ENCODE measurements at places on chromosomes 16 and 17. TPM values are rescaled to one million over a fixed set of nuclear protein-coding genes. Genes with fewer than 3 reads are reported as not detected.

SULT1A1 gene
- 13.1 TPM for total RNA-seq

CHST5 gene
- total RNA-seq = 0.22 TPM

NHLRC4 gene
- total RNA-seq = 0.38 TPM

TSPAN10 gene
- total RNA-seq = 0.24 TPM

TBC1D3C gene
- not detected for total RNA-seq

DNA sequence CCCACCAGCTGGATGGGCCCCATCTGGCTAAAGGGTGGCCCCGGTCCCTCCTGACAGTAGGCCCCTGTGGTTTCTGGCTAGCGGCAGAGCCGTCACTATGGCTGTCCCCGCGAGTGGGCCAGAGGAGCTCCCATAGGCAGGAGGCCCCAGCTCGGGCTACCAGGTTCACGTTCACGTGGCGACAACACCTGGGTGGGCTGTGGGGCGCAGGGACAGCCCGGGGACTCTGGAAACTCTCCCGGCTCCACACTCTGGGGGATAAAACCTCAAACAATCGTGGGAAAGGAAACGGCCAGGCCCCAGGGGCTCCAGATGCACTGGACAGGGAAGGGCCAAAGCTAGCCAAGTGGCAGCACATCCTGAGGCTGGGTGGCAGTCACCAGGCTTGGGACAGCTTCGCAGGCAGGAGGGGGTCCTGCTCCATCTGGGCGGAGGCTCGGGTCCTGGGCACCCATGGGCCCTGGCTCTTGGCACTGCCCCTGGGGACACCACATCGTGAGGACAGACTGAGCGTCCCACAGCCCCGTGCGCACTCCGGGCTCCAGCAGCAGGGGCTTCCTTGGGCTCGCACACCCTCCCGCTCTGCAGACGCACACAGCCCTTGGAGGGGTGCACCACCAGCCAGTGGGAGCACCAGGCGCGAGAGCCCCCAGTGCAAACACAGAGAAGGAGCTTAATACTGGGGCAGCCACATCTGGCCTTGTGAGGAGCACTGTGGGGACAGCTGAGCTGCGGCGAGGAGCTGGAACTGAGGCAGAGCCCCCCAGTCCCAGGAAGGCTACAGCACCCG lies 4.4 kb downstream of the RNF166 start:
- no peak for DNase-seq

DNA sequence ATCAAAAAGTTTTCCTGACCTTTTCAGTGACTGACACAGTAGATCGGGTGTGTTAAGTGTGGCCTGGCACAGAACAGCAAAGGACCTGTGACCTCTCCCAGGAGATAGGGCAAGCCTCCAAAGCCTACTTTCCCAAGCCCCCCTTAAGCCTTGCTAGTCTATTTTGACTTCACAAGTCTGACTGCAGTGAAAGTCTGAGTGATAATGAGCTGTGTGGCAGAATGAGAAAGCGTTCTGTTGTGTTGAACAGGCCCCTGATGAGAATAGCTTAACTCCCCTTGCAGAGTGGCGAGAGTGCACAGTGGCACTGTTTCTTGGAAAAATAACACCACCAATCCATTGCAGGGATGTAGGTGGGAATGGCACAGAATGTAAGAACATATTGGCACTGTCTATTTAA lies 32.8 kb downstream of the MMD start:
- no peak for DNase-seq

DNA sequence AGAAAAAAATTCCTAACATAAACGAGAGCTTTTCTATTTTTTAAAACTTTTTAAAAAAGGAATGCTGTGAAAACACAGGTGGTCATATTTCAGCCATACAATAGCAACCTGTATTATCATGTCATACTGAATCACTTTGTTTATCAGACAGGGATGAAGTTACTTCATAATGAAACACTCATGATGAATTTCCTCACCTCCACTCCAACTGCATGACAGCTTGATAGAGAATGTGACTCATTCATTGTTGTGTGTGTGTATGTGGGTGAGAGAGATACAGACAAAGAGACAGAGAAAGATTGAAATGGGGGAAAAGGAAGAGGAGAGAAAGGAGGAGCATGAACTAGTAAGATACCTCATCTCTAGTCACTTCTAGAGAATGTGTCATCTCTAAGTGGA lies 109.0 kb downstream of the SYCE1L start:
- DNase-seq = no peak

GRCh38 chr16:89094252-89094879 lies 714 bp downstream of the ACSF3 start:
- DNase-seq = no peak

- no peak for DNase-seq
Measured at GRCh38 chr16:580946-581498, 8.8 kb upstream of the RAB40C start.

DNA sequence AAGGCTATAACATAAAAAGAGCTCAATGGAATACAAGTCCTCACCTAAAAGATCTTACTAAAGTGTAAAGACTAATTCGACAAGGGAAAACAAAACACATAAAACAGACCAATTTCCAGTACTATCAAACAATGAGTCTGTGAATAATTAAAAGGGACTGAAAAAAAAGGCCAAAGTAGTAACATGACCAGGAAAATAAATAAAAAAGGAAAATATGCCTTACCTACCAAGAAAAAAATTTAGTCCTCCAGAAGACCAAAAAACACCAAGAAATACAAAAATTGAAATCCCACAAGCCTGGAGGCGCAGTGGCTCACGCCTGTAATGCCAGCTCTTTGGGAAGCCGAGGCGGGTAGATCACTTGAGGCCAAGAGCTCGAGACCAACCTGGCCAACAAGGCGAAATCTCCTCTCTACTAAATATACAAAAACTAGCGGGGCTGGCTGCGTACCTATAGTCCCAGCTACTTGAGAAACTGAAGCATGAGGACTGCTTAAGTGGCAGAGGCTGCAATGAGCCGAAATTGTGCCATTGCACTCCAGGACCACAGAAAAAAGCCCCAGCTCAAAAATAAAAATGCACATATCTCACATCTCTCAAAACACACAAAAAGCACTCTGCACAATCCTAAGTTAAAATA lies 60.8 kb downstream of the TEX14 start:
- no peak for DNase-seq

DNA sequence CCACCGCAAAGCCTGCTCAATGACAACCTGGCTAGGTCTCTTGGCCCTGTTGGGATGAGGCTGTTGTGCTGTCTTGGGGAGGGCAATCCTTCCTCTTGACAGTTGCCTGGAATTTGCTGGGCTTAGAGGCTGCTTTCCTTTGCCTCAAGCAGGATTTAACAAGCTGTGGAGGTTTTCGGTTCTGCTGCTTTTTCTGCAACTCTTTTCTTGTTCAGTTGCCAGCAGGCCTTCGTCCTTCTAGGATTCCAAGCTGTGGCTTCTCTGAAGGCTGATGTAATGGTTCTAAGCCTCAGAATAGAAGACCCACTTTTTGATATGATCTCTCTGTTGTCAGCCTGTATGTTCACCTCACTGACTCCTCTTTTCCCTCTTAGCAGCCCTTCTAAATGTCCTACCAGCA lies 149.5 kb upstream of the HS3ST4 start:
- DNase-seq = no peak

GRCh38 chr16:71421911-71422310 lies 19.9 kb downstream of the TLE7 start:
- DNase-seq = no peak

DNA sequence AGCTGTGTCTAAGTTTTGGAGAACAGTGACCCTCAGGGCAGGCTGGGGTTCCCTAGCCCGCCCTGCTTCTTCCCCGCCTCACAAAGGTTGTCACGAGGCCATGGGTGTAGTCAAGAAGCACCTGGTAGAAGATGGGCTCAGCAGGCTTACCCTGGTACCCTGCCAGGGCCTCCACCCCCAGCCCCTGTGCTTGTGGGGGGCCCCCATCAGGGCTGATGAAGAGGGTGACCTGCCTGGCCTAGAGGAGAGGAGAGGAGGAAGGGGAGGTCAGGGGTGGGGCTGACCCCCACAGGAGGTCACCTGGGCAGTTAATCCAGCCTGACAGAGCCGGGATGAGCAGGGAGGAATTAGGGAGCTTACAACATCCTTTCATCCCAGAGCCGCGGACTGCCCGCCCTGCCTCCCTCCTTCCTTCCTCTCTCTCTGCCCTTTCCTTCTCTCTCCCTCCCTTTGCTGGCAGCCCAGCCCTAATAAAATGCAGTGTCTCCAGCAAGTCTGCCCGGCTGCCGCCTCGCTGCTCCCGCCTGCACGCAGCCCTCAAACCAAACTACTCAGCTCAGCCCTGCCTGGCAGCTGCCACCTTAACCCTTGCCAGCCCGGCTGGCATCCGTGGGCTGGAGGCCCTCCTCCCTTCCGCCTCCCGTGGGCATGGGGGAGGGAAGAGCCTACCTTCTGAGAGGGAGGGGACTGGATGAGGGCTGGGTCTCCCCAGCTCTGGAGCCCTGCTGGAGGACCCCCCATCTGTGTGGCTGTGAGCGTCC lies 7.2 kb downstream of the DLX3 start:
- DNase-seq = no peak

DNA sequence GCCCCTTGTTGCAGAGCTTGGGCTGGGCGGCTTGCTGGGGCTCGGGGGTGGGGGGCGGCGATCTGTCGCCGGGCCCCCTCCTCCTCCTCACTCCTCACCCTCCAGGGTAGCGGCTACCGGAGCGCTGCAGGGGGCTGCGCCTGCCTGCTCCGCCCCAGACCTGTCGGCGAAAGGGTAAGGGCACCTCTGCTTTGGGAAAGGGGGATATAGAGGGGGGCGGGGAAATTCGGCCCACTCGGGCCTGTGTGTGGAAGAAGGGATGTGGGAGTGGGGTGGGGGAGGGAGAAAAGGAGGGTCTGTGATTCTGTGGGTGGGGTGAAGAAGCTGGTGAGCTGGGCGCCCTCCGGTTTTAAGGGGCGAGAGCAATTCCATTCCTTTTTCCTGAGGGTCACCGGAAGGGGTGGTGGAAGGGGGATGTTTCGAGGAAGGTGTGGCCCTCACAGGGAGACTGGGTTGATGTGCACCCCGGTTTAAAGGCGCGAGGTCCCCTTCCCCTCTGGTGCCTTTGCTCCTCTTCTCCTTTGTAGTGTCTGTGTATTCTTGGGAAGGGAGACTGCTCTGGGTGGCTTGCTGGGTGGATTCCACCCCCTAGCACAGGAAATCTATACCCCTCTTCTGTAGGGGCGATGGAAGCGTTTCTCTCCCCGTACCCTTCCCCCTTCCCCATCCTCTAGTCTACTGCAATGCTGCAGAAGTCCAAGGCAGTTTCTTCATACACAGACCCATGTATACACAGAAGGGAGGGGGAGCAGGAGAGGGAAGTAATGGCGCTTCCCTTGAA lies 878 bp downstream of the TAOK1 start:
- DNase-seq = no peak

GRCh38 chr16:13643412-13643811 lies 276.5 kb upstream of the ERCC4 start:
- DNase-seq = no peak

GRCh38 chr17:65072660-65073071 lies 16.1 kb upstream of the GNA13 start:
- DNase-seq = no peak

DNA sequence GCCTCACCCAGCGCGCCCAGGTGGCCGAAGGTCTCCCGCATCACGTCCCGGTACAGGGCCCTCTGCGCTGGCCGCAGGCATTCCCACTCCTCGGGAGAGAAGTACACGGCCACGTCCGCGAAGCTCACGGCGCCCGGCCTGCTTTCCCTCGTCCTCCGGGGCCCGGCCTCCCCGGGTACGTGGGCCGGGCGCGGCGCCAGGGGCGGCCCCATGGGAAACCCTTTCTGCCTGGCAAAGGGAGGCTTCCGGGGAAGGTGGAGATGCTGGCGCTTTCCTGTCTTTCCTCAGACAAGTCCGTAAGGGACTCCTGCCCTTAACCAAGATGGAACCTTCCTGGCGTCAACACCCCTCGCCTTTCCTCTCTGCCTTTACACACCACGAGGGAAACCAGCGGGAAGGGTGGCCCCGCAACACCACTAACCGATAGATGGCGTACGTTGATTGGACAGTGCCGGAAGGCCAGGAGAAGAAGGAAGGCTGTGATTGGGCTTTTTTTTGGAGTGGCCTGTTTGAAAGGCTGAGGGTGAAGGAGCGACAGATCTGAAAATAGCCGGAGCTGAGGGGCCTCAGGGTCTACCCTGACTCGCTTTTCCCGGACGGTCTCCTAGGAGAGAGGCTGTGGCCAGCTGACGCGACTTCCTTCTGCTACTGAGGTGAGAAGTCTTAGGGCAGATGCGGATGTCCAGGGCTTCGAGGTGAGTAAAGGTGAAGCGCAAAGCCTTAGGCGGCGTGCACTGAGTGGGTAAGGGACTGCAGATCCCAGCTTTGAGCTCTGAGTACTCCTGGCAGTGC lies at the start of gene ZNF785:
ZNF785 (minus strand) TSS at position 298 of the 792 bp plus-strand sequence; CDS start at position 212, 86 bp downstream.
- DNase-seq = peak; percentile 96

GRCh38 chr17:60445144-60445543 lies 22.9 kb downstream of the CHCT1 start:
- no peak for DNase-seq
